Fibroblast of lung (primary cell): ENCODE measurements at places on chromosomes 7 and 10. TPM values are rescaled to one million over a fixed set of nuclear protein-coding genes. Genes with fewer than 3 reads are reported as not detected.

PLCE1 gene
- total RNA-seq = 0.33 and 1.0 TPM in 2 replicates

GRCh38 chr10:124086787-124087671 is 6.4 kb downstream of the CHST15 start:
- DNase-seq = no peak

- no peak for DNase-seq
These were observed 82.9 kb downstream of the PRKAG2 start for GRCh38 chr7:151793991-151794507.

GALNT17 gene
- total RNA-seq = under 0.01 and 0.26 TPM in 2 replicates

GRCh38 chr7:78399033-78399769 is 600.6 kb downstream of the PHTF2 start:
- DNase-seq = peak; percentile 41

- no peak for DNase-seq
These were observed 255.3 kb downstream of the INHBA start for GRCh38 chr7:41447450-41448042.

CLCN1 gene
- under 0.01 TPM in 2 replicates for total RNA-seq

LIPJ gene
- under 0.01 and 0.26 TPM in 2 replicates for total RNA-seq

FGL2 gene
- total RNA-seq = 6.2 and 97.6 TPM in 2 replicates

JAKMIP3 gene
- under 0.01 and 0.17 TPM in 2 replicates for total RNA-seq

SLC13A1 gene
- not detected in 2 replicates for total RNA-seq

INMT gene
- 17.5 and 75.8 TPM in 2 replicates for total RNA-seq

GRCh38 chr7:134865001-134865845 is 85.8 kb downstream of the CALD1 start:
- peak; percentile 64 for DNase-seq

DNA sequence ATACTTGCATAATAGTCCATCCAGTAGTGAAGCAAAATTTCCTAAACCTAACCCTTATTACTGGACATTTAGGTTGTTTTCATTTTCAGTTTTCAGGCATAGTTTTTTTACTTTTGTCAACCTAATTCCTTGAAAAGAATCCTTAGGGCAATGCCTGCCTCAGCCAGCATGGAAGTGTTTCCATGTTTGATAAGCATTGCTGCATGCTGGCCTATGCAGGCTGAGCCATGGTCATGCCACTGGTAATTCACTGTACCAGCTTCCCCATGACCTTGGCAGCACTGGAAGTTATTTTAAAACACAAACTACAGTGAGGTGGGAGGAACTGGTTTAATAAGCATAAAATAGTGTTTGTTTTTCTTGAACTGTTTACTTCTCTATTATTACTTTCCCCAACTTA is 27.8 kb upstream of the PLCE1 start:
- no peak for DNase-seq
